MCF 10A (cell line): ENCODE measurements at places on chromosomes 6 and 20.

- DNase-seq, result no peak
These were observed 48.9 kb upstream of the CCN6 start for GRCh38 chr6:112005013-112005371.

DNA sequence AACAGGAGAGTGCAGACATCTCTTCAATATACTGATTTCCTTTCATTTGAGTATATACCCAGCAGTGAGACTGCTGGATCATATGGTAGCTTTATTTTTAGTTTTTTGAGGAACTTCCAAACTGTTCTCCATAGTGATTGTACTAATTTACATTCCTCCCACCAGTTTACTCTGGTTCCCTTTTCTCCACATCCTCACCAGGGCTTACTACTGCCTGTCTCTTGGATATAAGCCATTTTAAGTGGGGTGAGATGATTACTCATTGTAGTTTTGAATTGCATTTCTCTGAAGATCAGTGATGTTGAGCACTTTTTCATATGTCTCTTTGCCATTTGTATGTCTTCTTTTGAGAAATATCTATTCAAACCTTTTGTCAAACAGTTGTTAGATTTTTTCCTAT is 64.9 kb upstream of the HMGCLL1 start:
- no peak for DNase-seq

DNA sequence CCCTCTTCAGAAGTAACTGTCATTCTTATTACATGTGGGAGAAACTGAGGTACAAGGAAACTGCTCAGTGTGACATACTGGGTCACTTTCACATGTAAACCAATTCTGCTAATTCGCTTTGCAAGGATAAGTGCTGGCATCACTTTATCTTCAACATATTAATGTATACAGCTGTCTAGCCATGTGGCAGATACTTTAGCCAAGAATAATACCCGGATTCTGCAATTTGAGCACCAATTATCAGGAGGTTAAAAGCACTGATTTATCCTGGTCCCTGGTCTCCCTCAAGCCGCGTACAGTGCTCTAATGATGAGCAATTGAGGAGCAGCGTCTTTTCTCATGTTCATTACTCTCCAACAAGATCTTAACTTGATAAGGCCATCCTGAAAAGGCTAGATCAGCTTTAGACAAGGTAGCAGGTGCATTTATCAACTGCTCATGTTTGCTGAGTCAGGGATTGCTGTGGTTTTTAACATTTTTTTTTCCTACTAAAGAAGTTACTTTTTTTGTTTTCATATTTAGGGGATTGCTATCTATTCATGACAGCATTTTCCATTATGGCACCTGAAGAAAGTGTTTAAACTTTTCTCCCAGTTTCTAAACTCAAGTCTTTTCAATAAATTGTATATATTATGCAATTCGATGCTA is 1066.3 kb upstream of the MAP3K7 start:
- DNase-seq, result no peak

DNA sequence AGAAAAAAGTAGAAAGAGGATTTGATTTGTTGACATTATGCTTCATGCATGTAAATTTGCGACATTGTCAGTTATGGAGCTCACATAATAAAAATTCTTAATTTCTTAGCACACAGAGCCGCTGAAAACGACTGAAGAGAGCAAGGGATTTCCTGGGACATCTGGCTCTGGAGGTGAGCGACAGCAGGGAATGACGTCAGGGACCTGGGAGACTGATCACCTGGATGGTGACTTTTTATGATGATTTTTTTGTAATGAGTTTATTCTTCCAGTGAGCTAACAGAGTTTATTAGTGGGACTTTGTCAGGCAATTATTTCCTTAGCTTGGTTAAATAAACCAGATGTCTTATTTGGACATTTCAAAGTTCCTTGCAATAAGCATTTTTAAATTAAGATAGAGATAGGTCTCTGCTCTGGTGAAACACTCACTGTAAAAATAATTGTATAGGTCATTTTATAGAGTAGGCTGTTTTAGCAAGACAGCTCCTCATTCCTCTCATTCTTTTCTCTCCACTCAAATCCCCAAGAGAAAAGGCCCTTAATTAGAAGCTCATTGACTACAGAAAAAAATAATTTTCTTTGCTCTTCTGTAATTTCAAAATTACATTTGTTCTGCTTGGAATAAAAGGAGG is 19.4 kb downstream of the TMEM200A start:
- no peak for DNase-seq

DNA sequence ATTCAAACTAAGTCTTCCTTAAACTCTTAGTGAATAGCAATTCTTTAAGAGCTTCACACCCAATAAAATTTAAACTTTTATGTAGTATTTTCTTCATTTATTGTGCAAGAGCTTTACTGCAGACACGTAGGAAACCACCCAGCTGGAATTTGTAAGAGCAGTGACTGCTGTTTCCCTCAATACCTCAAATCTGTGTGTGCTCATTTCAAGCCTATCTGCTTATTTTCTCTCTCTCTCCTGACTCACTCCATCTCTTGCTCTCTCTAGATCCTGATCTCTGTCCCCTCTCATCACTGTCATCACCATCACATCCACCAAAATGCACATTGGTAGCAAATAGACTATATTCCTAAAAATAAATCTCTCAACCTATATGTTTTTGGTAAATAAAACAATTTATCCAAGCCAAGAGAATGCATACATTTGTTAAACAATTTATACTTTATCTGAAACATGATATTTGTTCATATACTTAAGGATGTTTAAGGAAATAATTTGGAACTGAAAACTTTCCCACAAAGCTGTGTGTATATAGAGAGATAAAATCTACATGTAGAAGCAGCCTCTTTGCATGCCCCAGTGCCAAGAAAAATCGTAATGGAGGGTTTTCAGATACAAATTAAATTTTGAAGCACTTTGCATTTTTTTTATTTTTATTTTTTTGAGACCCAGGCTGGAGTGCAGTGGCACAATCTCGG is 273.0 kb downstream of the TFAP2A start:
- peak; percentile 28 for DNase-seq

DNA sequence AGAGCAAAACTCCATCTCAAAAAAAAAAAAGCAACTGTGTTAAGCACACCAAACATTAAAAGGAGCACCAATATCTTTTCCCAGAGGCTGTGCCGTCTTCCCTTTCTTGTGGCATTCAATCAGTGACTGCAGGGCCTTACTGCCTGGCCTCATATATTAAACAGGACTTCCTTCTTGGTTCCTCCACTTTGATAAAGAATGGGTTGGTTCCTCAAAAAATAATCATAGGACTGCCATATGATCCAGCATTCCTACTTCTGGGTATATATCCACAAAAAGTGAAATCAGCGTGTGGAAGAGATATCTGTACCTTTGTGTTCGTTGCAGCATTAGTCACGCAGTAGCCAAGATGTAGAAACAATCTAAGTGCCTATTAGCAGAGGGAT is 40.3 kb upstream of the GFOD1 start:
- no peak for DNase-seq

DNA sequence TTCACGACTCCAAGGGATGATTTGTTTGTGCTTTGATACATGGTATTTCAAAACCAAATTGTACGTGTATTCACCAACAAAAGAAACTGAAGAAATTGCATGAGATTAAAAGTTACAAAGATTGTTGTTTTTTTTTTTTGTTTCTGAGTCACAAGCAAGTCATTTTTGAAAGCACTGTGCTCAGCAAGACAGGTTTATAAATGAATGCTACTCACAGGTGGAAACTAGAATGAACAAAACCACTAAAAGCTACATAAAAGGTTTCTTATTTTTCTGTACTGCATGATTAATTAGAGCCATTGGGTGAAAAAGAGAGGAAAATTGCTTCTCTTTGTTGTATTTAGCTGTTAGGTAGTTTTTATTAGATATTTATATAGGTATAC is 90.2 kb upstream of the RIPOR2 start:
- DNase-seq, result no peak

DNA sequence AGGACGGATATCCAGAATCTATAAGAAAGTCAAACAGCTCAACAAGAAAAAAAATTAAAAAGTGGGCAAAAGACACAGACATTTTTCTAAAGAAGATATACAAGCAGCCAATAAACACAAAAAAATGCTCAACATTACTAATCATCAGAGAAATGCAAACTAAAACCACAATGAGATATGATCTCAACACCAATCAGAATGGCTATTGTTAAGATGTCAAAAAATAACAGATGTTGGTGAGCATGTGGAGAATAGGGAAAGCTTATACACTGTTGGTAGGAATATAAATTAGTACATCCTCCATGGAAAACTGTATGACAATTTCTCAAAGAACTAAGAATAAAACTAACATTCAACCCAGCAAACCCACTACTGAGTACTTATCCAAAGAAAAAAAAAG is 23.3 kb upstream of the OSTM1 start:
- DNase-seq, result no peak

GRCh38 chr6:24664046-24664987 is 2.4 kb downstream of the TDP2 start:
- DNase-seq, result no peak

GRCh38 chr6:44065443-44066140 is 61.7 kb downstream of the MRPL14 start:
- DNase-seq, result no peak

- peak; percentile 49 for DNase-seq
These were observed 2.1 kb downstream of the COL12A1 start for GRCh38 chr6:75203721-75204120.

DNA sequence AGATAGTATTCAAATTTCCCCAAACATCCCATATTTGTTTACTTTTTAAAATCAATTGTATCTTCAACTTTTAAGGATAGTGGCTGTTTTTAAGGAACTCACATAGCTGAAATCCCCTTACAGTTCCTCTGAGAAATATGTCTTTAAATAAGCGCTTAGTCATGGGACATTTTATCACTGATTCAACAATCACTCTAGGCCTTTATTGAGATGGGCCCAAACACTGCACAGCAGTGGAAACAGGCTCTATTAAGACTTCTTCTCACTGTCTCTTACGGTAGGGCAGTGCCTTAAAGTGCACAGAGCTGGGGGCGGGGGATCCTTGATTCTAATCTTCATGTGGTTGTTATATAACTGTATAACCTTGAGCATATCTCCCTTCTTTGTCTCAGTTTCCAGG is 59.8 kb upstream of the RREB1 start:
- no peak for DNase-seq

DNA sequence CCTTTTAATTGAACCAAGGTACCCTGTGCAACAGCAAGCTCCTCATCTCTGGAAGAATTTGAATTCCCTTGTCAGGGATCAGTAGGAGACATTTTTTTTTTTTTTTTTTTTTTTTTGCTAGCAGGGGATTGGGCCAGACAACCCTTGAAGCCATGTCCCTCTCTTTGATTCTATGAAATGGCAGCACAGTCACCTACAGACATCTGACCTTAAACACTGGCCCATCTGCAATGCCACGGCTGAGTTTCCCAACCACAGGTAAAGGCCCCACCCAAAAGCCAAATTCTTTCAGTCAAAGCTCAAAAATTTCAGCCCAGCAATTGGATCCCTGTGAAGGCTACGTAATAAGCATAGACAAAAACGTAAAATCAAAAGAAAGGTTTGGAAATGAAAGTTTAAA is 94.2 kb downstream of the FYN start:
- no peak for DNase-seq

- no peak for DNase-seq
These were observed 2.5 kb downstream of the SCRT2 start for GRCh38 chr20:672963-673602.

GRCh38 chr6:28336284-28337120 is 554 bp upstream of the ZSCAN31 start:
- peak; percentile 28 for DNase-seq

DNA sequence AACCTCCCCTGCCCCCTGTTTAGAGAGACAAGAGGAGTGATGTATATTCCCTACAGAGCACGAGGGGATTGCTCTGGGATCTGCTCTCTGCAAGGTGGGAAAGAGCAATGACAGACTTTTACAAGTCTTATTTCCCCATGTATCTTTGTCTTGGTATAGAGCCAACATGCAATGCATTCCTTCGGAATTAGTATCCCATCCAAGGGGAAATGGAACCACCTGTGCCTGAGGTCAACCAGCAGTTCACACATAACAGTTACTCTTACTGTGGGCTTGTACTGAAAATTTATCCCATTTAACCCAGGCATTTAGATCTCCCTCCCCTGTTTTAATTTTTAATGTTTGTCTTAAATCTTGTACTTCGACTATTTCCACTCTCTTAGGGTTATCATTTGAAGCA is 250.4 kb downstream of the C6orf118 start:
- DNase-seq, result peak; percentile 71

DNA sequence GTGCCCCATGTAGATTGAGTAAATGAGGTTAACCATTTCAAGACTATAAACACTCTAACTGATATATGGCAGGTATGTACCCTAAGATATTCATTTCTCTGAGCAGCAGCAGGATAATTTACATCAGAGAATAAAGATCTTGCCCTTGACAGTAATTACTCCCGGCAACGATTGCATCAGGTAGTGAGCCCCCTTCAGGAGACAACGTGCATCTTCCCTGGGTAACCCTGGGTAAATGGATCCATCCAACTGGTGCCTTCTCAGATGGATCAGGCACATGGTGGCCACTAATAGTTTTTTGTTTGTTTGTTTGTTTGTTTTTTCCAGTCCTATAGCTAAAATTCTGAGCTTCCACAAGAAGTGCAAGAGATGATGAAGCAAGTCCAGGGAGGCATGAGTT is 469.4 kb upstream of the SLC35B3 start:
- DNase-seq, result peak; percentile 21

DNA sequence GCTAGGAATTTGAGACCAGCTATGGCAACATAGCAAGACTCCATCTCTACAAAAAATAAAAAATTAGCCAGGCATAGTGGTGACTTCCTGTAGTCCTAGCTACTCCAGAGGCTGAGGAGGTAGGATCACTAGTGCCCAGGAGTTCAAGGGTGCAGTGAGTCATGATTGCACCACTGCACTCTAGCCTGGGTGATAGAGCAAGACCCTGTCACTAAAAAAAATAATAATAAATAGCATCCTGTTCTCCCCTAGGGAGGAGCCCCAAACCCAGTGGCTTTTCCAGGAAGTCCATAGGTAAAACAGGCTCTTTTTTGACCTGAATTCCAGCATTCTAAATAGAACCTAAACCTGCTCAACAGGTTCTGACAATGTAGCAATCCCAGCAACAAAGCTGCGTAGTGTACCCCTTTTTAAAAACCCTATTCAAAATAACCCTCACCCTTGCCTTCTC is 192.0 kb downstream of the ALDH8A1 start:
- peak; percentile 56 for DNase-seq

DNA sequence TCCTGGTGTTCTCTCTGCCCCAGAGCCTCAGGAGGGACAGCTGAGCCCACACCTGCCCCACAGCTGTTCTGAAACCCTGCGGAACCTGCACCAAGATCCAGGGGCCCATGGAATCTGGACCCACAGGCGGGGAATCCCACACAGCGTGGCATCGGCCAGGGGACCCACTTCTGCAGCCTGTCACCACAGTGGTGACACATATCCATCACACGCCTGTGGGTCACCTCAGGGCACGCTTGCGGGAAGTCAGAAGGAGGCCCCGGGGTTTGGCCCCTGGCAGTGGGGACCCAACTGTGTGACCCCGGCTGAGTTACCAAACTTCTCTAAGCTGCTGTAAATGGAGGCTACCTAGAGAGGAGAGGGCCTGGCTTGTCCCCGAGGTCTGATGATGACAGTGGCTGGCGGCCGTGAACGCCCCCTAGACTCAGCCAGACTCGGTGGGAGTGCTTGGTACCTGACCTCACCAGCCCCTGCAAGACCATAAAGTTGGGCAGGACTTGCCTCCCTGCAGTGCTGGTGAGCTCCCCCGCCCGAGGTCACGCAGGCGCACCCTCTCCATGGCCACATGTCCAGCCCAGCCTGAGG is 2.3 kb upstream of the HRH3 start:
- DNase-seq, result no peak
